NCI-H526 treated with DMSO at 0.1 percent for 48 hours (cell line): ENCODE measurements at places on chromosomes 11 and 22.
A peak's percentile ranks its signal among the peaks of the same experiment; 100 is the strongest.

DNA sequence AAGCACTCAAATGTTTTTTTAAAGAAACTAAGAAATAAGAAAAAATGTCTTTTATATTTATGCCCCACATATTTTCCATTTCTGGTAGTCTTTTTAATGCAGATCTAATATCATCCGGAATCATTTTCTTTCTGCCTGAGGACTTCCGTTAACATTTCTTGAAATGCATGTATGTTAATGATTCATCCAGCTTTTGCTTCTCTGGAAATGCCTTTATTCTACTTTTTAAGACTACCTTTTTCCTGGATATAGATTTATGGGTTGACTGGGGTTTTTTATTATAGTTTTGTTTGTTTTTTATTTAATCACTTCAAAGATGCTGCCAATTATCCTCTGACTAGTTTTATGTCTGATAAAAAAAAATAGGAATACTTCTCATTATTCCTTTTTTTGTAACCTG, 57.1 kb upstream of the LDLRAD3 start:
- DNase-seq, result no peak

DNA sequence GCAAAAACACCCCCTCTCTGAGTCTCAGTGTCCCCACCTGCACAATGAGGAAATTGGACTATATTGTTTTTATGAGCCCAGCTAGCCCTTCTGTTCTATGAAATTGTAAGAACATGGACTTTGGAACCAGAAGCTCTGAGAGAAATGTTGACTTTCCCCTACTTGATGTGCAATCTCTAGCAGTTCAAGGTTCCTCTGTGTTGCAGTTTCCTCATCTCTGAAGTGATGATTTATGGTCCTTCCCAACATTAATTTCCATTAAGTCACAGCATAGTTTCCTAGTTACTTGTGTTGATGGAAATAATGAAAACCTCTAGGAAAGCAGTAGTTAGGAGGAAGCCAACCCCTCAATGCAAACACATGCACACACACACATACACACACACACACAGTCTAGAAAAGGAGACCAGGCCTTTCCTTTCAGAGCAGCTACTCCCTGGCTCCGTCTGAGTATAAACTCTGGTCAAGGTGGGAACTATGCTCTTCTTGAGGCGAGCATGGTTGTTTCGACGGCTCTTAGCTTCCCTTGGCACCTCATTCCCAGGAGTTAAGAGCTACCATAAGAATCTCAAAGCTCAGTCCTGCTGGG, 518.4 kb downstream of the SOX6 start:
- no peak for DNase-seq

- DNase-seq, result no peak
Measured at GRCh38 chr22:19995611-19996339, 20.8 kb downstream of the ARVCF start.

GRCh38 chr11:44893308-44893822, 57.3 kb downstream of the TP53I11 start:
- DNase-seq, result no peak

DNA sequence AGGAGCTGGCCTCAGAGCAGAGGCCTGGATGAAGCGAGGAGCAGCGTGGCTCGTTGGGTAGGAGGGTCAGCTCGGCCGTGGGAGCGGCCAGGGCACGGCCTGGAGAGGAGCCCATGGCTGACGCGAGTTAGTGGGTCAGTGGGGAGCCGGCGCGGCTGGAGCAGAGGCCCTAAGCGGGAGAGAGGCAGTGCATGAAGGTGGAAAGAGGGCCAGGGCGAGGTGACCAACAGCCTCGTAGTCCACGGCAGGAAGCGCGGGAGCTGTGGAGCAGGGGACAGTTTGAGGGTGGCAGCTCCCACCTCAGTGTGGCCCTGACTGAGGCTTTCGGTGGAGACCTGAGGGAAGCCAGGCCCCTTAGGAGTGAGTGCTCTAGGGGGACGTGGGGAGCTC, 24.1 kb downstream of the DCPS start:
- no peak for DNase-seq

GRCh38 chr11:45968901-45969300, 46.4 kb downstream of the LARGE2 start:
- DNase-seq, result no peak

GRCh38 chr22:46931414-46931813, 169.0 kb downstream of the TBC1D22A start:
- DNase-seq, result no peak

DNA sequence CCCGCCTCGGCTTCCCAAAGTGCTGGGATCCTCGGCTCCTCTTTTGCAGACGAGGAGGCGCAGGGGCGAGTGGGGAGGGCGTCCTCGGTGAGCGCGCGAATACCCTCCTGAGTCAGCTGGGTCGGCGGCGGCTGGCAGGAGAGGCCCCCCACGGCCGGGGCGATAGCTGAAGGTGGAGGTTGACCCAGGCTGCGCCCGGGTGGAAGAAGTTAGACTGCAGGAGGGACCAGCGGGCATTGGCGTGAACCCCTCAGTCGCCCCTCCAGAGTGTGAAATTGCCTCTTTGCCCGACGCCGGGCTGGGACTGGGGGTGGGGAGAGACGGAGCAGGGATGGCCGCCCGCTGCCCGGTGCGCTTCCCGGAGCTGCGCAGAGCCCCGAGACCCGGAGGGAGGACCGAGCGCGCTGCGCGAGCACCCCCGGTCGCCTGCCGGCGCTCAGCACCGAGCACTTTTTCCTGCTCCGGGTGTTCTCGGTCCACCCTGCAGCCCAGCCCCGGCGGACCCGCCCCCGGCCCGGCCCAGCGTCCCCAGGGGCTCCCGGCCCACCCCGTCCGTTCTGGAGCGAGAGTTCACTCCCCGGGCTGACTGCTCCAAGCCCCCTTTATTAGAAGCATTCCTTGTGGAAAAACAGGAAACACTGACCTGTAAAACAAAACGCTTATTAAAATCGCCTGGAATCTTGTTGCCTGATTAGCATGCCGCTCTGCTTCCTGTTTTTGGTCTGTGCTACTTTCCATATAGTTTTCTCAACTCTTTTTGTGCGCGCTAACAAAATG, 13.7 kb upstream of the CPT1A start:
- peak; percentile 40 for DNase-seq

- DNase-seq, result no peak
Measured at GRCh38 chr11:117299351-117300282, 8.5 kb downstream of the BACE1-AS start.

DNA sequence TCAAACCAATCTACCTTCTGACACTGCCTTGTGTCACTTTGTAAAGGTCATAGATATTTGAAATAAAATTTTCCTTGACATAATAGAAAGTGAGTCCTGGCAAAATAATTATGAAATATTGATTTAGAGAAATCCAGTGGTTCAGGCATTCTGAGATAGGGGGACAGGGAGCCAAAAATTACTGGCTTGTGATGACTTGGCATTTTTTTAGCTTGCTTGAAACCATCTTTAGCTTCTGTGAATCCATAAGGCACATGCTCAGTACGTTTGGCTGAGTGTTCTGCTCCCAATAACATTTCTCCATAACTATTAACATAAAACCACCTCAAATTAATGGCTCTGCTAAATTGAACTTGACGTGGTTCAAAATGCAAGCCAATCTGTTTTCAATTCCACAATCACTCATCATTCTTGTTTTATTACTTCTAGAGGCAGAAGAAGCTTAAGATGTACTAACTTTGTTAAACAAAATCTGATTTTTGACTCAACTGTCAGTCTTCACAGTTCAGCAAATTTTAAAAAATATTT, 209.0 kb downstream of the LRRC4C start:
- DNase-seq, result no peak

DNA sequence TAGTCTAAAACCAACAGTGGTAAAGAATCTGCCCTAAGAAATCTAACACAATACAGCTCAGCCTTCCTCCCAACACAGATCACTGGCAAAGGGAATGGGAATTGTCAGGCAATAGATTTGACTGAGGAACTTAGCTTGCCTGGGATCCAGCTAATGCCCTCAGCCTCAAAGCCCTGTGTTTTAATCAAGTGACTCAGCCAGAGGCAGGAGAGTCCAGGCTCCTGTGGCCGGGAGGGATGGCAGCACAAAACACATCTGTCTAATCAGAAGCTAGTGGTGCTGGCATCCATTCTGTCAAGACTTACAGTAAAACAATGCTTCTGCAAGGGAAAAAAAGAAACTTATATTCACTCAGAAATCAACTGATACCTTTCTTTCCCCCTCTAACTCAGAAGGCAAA, 5.6 kb downstream of the SYTL2 start:
- no peak for DNase-seq

- no peak for DNase-seq
Measured at GRCh38 chr11:44186321-44186930, 90.9 kb downstream of the EXT2 start.

GRCh38 chr11:119048644-119049043, 8.4 kb downstream of the HYOU1 start:
- no peak for DNase-seq

GRCh38 chr11:87368151-87368550, 330.4 kb downstream of the TMEM135 start:
- no peak for DNase-seq

GRCh38 chr11:67401495-67402191, at the start of gene PPP1CA:
Gene PPP1CA (minus strand): TSS chr11:67401858. CDS start chr11:67401782, 76 bp downstream.
- DNase-seq, result peak; percentile 75

GRCh38 chr11:12815129-12815480, 140.9 kb downstream of the TEAD1 start:
- DNase-seq, result no peak

GRCh38 chr11:650482-650881, 13.4 kb downstream of the DRD4 start:
- DNase-seq, result no peak

DNA sequence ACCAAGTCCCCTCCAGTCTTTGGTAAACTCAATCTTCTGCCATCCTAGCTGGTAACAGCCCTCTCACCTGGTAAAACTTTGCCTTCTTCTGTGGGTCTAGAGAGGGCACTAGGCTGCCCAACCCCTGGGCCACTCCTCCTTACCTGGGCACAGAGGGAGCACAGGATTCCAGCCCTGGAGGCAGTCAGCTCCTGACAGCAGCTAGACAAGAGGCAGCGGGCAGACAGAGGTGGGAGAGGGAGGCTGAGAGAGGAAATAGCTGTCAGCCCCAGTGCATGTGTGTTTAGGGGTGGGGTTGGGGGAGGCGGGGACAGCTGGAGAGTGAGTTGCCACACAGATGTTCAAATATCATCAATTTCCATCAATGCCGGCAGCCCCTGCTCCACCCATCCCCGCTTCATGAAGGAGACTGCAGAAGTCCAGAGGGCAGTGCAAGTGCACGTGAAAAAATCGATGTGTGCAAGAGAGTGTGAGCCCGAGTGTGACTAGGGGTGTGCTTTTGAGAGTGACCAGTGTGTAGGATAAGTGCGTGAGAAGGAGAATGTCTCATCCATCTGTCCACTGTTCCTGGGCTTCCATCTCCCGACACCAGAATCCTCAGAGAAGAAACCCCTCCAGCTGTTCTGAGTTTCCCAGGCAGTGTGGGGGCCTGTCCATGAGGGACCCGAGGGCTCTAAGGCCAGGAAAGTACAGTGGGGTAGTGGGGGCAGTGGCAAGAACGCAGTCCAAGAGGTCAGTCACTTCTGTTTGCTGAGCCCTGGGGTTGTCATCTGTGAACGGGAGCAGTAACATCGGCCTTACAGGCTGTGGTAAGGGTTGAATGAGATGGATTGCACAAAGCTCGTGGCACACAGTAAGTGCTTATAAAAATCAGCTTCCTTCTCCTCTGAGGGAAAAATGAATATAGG, at the start of gene PTGDR2:
Gene PTGDR2, minus strand, starts transcription at position 225 of the 908 bp plus-strand sequence. CDS start 2,228 bp downstream, outside the sequence.
- no peak for DNase-seq

DNA sequence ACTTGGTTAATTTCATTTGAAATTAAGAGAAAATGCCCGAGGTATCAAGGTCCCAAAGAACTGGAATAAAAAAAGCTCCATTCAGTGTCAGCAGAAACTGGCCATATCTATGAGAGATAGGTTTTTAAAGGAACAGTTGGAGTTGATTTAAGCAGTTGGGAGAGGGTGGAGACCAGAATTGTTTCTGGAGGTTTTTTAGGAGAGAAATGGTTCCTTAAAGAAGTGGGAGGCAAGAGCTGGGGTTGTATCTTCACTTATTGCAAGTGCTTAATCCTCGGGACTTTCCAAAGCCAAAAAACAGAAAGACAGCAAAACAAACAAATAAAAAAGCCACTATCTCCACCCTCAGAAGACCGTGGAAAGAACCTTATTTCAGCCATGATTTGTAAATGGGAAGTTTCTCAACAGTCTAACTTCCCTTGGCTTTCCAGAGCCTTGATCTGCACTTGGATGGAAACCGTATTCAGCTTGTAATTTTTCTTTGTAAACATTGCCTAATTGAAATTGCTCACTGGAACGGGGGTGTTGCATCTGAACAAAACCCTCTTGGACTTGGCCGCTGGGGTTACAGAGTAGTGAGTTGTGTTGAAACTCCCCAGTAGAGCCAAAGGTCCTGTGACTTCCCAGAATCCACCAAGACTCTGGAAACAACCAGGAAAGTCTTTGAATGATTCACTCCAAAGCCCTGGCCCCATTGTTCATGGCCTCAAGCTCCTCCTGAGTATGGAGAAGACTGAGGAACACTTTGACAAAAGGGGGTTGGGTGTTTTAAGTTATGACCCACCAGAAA, 115.6 kb downstream of the SLC1A2 start:
- no peak for DNase-seq

GRCh38 chr11:83124636-83125424, 32.1 kb upstream of the PCF11 start:
- DNase-seq, result no peak

DNA sequence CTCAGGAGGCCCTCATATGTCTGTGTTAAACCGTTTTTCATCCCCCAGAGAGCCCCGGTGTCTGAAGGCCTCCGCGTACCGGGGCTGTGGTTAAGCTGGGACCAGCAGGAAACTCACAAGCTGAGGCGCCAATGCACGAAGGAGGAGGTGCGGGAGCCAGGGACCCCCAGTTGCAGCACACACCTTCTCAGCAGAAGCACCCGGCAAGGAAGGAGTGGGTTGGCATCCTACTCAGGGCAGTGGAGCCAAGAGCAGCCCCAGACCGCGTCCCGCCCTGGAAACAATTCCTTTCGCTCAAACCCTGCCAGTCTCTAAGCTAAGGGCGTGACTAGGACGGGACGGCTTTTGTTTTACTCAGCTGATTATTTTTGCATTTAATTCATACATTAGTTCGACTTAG, 726.9 kb downstream of the BRD1 start:
- DNase-seq, result no peak

DNA sequence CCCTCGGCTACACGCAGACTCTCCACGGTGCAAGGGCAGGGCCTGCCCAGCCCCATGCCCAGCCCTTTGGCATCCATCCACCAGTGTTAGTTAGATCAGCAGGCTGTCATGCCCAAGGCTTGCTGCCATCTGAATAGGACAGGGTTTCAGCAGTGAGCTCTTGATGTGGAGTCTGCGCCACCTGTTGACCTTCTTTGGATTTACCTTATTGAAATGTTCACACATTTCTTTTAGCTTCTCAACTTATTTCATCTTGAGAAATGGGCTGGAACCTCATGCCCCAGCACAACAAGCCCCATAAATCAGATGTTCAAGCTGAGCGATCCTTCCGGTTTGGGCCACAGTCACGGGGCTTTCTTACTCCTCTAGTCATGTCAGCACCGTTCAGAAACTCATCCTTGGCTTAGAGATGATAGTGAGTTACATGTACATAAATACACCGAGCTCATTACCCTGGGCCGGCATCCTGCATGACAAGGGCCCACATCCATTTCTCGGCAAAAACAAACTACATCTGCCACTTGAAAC, 61.7 kb downstream of the PARVB start:
- peak; percentile 18 for DNase-seq

- DNase-seq, result no peak
Measured at GRCh38 chr11:112899235-112900006, 61.8 kb upstream of the NCAM1 start.
